ENCODE measurements at places on chromosomes 11 and 22.

GRCh38 chr11:12411806-12412727 is 34.7 kb downstream of the PARVA start:
- DNase-seq, result no peak

DNA sequence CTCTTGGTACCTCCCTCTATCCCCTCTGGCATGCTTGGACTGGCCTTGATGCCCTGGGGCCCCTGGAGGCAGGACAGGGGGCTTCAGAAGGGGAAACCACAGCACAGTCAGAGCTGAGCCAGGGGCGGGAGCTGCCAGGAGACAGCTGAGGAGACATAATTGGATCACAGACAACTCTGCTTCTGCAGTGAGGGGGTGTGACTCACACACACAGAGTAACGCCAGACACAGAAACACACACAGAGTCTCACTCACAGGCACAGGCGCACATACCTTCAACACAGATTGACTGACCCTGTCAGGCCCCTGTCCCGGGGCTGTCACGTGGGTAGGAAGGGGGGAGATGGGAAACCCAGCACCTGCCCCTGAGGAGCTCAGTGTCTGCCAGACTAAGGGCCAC is 20.6 kb downstream of the STARD10 start:
- DNase-seq, result no peak

DNA sequence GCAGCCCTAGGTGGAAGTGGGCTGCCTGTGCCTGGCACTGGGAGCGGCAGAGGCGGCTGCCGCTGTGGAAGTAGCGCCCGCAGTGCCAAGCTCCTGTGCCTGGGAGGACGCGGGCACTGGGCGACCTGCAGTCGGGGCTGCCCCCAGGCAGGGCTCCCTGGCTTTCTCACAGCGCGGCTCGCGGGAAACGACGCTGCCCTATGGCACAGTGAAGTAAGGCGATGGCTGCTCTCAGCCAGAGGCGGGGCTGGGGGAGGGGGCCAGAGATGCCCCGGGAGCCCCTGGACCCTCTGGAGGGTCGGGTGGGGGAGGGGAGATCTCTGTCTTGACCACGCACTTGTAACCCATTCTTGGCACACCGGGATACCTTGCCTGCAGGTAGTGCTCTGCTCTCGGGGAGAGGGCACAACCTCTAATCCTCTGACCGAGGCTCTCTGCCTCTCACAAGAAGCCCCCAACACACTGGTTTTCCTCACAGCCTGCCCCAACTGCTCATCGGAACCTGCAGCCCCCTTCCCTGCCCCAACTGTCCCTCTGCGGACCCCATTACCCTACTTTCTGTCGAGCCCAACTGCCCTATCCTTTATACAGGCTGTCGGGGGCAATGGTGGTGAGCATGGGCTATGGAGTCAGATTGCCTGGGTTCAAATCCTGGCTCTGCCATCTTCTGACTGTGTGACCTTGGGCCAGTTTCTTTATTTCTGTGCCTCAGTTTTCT is 32.2 kb upstream of the TRIM29 start:
- DNase-seq, result no peak

DNA sequence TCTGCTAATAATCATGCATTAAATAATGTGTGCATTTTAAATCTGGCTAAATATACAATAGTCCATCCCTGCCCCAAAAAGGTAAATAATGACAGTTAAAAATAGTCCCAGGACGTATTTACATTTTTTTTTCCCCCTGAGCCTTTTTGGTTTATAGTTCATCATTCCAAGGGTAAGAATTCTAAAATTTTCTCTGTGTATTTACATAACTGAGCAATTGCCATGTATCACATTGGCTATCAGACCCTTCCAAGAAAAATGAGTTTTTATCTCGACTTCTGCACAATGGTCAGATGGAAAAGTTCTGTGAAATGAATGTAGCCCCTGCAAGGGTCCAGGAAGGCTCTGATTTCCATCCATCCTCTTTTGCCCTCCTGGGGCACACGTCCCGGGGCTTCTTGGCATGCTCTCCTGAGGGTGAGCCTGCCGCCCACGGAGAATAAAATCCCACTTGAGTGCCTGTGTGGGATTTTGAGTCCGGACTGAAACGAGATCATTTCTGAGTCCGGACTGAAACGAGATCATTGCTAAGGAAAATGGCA is 94.1 kb upstream of the ANO1 start:
- DNase-seq, result no peak

DNA sequence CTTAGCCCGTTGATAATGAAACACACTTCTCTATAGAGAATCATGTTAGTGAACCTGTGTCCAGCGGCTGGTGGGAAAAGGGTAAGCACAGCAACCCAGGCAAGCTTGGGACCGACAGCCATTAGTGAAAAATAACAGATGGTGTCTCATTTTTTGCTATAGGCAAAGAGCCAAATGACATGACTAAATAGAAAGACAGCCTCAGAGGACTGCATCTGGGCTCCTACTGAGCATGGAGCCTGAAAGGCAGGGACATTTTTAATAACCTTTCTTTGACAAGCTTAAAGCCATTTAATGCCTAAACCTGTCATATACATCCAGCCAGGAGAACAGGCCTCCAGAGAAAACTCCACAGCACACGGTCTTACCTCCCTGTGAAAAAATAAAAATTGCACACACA is 67.0 kb downstream of the FANCF start:
- DNase-seq, result no peak
